ENCODE measurements at places on chromosomes 7 and 10. TPM values are rescaled to one million over a fixed set of nuclear protein-coding genes. Genes with fewer than 3 reads are reported as not detected.

GRCh38 chr10:14836208-14836607, 1.6 kb downstream of the CDNF start:
- DNase-seq = no peak

GRCh38 chr7:45984386-45985295, 63.6 kb upstream of the IGFBP3 start:
- DNase-seq = no peak

GRCh38 chr10:123449234-123449962, 216.8 kb upstream of the GPR26 start:
- DNase-seq = no peak

GRCh38 chr7:108014747-108015682, 12.1 kb upstream of the LAMB1 start:
- DNase-seq = peak; percentile 57

Gene KCP
- total RNA-seq = 1.4 TPM

Gene AKR1C4
- not detected for total RNA-seq

Gene STN1
- 28.6 TPM for total RNA-seq

Gene PARP12
- total RNA-seq = 9.4 TPM

Gene SGMS1
- total RNA-seq = 111 TPM

Gene HABP2
- total RNA-seq = 0.24 TPM

- DNase-seq = peak; percentile 63
Observed at GRCh38 chr7:2807460-2807844, 36.7 kb downstream of the GNA12 start.

GRCh38 chr7:104943502-104944343, 70.3 kb upstream of the KMT2E start:
- DNase-seq = peak; percentile 76

Gene WASHC2A
- 21.2 TPM for total RNA-seq

DNA sequence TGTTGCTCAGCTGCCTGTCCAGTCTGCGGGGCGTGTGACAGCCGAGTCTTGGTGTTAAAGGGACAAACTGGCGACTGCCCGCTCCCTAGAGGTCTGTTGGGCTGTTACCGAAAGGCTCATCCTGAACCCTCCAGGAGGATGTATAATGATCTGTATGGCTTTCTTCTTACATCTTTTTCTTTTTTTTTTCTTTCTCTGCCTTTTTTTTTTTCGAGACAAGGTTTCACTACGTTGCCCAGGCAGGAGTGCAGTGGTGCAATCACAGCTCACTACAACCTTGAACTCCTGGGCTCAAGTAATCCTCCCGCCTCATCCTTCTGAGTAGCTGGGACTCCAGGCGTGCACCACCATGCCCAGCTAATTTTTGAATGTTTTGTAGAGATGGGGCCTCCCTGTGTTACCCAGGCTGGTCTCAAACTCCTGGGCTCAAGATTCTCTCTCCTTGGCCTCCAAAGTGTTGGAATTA, 857 bp downstream of the INTS15 start:
- DNase-seq = no peak

Gene NXPH1
- not detected for total RNA-seq

DNA sequence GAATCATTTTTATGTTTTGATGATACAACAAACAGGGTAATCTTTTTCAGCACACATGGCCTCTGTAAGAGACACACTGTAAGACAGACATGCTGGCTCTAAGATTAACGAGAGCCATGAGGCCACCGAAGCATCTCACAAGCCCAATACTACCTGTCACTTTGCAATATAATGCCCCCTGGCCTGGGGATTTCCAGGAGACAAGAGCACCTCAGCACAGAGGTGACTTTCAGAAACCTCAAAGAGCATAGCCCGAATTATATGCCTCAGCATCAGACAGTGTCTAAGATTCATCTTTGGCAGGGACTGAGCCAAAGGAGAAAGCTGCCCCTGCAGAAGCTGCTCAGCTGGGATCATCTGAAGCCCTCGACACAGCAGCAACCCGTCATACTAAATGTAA, 44.2 kb upstream of the TMEM213 start:
- DNase-seq = no peak

- DNase-seq = peak; percentile 94
Observed at GRCh38 chr10:122504610-122504950, 43.2 kb downstream of the HTRA1 start.

DNA sequence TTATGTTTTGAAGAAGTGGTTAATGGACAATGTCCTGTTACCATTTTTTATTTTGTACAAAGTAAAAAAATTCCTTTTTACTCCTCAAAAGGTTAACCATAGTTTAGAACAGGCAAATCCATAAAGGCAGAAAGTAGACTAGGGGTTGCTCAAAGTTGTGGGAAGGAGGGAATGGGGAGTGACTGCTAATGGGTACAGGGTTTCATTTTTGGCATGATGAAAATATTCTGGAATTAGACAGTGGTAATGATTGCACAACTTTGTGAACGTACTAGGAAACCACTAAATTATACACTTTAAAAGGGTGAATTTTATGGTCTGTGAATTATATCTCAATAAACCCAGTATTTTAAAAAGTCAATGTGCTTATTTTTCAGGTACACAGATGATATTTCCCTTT, 35.4 kb upstream of the CDK14 start:
- no peak for DNase-seq

DNA sequence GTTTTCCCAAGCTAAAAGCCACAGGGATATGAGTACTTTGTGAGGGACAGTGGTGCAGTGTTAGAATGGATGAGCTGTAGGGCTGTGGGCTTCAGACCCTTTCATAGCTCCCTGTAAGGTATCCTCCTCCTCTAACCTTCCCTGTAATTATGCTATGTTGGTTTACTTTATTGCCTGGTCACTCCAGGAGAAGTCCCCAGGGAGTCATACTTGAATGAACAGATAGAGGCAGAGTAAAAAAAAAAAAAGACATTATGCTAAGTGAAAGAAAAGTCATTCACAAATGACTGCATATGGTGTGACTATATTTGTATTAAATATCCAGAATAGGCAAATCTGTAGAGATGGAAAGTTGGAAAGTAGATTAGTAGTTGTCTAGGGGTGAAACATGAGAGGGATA, 434.4 kb downstream of the AUTS2 start:
- DNase-seq = no peak

GRCh38 chr7:4066206-4066605, 615.9 kb upstream of the FOXK1 start:
- no peak for DNase-seq

Gene ZNF425
- total RNA-seq = 5.1 TPM

GRCh38 chr7:155824227-155824886, 12.1 kb upstream of the SHH start:
- no peak for DNase-seq

Gene ABCB4
- total RNA-seq = 30.6 TPM

GRCh38 chr7:108078211-108078673, 51.9 kb downstream of the LAMB4 start:
- DNase-seq = peak; percentile 34

- DNase-seq = no peak
Observed at GRCh38 chr7:116139807-116140206, 70.5 kb upstream of the TES start.

DNA sequence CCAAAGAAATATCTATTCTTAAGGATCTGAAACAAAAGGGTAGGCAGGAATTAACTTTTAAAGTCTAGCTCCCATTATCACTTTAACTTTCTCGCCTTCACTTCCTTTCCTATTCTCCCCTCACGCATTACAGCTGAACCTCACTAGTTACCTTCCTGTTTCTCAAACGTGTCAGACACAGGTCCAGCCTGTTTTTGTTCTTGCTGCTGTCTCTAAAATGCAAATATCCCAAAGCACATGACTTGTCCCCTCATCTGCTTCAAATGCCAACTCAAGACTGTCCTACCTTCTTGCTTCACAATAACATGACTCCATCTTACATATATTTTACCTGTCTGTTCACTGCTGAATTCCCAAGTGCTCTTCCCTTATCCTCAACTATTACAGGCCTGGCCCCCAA, 17.6 kb downstream of the ZDHHC6 start:
- DNase-seq = no peak

GRCh38 chr10:114631666-114632417, 26.2 kb downstream of the ABLIM1 start:
- peak; percentile 67 for DNase-seq

DNA sequence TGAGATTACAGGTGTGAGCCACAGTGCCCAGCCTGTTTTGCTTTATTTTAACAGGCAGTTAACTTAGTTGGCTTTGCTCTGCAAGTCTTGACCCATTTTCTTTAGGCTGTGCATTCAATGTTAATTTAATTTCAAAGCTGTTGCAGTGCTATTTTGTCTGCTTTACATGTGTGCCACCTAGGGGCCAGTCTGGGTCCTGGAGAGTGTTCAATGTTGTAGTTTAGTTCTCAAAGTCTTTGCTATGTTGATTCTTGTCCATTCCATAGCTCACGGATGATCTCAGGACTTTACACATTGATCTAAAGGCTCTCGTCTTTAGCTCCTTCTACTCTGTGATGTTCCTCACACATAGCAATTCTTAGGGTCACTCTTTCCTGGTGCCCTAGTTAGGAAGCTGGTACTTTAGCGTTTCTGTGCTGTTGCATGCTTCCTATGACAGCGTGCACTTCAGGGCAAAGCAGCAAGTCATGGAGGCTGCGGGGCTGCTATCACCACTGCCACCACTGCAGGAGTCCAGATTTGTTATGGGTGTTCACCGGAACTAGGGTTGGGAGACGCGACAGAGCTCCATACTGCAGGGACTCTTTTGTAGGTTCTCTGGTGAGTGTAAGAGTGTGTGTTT, 16.4 kb upstream of the ABCA13 start:
- DNase-seq = peak; percentile 29

- DNase-seq = no peak
Observed at GRCh38 chr10:78572565-78572964, 496.2 kb upstream of the ZMIZ1 start.

- DNase-seq = no peak
Observed at GRCh38 chr10:89846786-89847185, 145.4 kb downstream of the KIF20B start.

GRCh38 chr10:55641601-55642000, 719.5 kb downstream of the ZWINT start:
- DNase-seq = no peak

DNA sequence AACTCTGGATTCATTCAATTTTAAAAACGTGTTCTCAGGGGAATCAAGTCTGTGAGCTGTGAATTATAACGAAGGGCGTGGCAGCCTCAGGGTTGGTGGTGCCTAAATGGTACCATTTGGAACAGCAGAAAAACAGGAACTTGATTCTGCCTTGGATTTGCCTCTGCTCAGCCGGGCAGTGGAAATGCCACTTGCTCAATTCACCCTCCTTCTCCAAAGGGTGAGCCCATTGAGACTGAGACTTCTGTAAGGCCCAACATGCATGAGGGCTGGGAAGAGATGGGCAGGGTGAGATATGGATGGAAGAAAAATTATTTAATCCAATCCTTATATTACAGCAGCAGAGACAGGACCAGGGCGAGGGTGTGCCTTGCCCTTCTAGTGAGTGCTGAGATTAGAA, 107.1 kb upstream of the HABP2 start:
- DNase-seq = no peak

GRCh38 chr10:114616516-114616915, 41.6 kb downstream of the ABLIM1 start:
- no peak for DNase-seq

DNA sequence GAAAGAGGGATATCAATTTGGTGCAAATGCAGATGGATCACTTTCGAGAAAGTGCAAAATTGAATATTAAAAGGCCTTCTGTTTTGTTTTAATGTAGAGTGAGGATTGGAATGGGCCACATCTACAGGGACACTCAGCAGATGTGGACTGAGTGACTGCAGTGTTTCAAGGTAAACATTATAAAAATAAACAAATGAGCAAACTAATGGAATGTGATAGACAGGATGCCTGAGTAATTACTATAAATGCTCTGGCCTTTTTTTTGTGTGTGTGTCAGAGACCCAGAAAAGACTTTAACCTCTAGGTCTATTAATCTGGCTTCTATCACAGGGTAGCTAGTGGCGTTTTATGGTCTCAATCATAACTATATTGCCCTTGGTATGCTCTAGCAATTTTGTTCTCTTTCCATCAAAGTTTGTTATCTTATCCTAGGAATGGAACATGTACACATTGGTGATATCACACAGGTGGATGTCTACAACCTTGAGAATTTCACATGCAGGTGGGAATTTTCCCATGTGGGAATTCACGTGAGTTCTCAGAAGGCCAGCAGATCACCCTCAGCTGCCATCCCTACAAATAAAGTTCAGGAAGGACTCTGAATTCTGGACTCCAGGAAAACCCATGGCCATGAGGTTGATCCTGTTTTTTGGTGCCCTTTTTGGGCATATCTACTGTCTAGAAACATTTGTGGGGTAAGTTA, at the start of gene CPA2:
TSS of gene CPA2 (plus strand) at position 606 of the 703 bp plus-strand sequence. CDS start at position 625, 19 bp downstream.
- no peak for DNase-seq

- DNase-seq = no peak
Observed at GRCh38 chr10:6563731-6564130, 16.3 kb downstream of the PRKCQ start.

GRCh38 chr10:122207596-122207995, 63.5 kb upstream of the BTBD16 start:
- DNase-seq = peak; percentile 38

DNA sequence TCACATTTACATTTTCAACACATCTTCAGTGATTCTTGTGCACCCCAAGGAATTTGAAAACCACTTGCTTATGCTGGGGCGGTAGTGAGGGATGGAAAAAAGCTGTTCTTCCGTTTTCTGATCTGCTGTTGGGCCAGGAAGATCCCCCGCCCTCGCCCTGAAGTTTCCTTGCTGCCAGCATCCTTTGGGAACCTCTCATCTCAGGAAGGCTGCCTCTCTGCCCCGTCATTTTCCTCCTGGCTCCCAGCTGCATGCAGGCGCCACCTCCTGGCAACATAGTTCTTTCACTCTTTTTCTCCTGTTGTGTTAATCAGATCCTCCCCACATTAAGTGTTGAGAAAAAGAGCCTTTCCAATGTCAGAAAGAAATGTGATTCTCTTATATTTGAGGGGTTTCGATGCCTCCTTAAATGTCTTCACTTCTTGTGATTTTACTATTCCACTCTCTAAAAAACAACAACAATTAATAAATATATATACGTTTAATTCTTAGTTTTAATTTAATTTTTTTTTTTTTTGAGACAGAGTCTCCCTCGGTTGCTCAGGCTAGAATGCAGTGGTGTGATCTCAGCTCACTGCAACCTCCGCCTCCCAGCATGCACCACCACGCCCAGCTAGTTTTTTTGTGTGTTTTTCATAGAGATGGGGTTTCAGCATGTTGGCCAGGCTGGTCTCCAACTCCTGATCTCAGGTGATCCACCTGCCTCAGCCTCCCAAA, 122.9 kb downstream of the RALA start:
- peak; percentile 84 for DNase-seq

- no peak for DNase-seq
Observed at GRCh38 chr7:92769394-92769699, 67.0 kb downstream of the CDK6 start.

Gene FAS
- 108 TPM for total RNA-seq

GRCh38 chr10:85976267-85976793, 390.3 kb downstream of the GRID1 start:
- DNase-seq = no peak

Gene GATA3
- 1.9 TPM for total RNA-seq

GRCh38 chr7:1920266-1920681, 250.2 kb downstream of the ELFN1 start:
- DNase-seq = no peak

Gene EN2
- 2.6 TPM for total RNA-seq

Measured in umbilical cord (tissue), 2 donors.